ENCODE measurements at places on chromosomes 2 and 18.

GRCh38 chr18:38619129-38619528 lies 1053.5 kb upstream of the CELF4 start:
- no peak for DNase-seq

- no peak for DNase-seq
These were observed 196.0 kb downstream of the TMEM163 start for GRCh38 chr2:134522496-134523455.

DNA sequence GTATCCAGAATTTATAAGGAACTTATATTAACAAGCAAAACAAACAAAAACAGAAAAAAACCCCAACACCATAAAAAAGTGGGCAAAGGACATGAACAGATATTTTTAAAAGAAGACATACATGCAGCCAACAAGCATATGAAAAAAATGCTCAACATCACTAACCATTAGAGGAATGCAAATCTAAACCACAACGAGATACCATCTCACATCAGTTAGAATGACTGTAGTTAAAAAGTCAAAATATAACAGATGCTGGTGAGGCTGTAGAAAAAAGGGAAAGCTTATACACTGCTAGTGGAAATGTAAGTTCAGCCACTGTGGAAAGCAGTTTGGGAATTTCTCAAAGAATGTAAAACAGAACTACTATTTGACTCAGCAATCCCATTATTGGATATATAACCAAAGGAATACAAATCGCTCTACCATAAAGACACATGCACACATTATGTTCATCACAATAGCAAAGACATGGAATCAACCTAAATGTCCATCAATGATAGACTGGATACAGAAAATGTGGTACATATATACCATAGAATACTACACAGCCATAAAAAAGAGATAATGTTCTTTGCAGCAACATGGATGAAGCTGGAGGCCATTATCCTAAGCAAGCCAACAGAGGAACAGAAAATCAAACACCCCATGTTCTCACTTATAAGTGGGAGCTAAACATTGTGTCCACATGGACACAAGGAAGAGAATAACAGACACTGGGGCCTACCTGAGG lies 25.3 kb downstream of the PREPL start:
- no peak for DNase-seq

GRCh38 chr2:227347117-227347516 lies 22.1 kb downstream of the MFF start:
- DNase-seq = no peak

DNA sequence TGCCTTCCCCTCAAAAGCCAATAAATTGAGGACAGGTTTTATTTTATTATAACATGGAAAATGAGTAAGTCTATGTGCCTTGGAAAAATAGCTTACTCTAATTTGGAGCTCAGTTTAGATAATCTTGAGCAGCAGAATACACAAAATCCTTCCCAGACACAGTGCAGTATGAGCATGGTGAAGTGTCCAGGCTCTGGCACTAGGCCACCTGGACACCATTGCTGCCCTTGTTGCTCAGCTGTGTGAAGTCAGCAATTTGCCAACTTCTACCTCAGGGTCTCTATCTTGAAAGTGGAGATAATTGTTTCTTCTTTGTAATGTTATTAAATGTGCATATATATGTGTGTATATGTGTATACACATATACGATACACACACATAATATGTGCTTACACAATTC lies 104.9 kb upstream of the CAVIN2 start:
- no peak for DNase-seq

DNA sequence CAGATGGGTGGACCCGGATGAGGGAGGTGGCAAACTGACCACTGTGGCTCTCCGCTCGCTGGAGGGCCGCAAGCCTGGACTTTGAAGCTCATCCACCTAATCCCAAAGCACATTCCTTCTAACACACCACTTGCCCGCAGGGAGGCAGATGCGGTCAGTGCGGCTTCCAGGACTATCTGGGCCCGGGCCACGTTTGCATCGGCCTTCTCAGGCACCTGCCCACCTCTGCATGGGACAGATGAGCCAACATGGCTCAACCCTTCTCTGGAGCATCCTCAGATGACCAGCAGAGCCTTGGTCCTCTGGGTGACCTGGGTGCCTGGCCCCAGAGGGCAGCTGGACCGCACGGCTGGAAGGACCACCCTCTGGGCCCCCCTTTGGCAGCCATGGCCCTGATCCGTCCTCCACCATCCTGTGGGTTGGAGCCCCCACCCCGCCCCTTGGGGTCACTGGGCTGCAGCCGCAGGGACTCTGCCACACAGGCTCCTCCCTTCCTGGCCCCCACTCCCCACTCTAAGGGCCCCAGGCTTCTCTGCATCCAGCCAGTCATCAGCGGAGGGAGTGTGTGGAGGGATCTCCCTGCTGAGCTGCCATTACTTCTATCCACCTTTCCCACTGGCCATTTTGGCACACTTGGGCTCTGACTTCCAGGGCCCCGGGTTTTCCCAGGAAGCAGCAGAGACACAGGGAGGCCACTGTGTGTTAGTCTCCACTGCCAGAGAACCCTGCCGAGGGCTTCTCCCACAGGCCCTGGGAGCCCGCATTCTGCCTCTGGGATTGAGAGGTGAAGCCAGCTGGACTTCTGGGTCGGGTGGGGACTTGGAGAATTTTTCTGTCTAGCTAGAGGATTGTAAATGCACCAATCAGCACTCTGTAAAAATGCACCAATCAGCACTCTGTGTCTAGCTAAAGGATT lies 12.3 kb downstream of the HDAC4 start:
- DNase-seq = no peak

- no peak for DNase-seq
These were observed 74.9 kb downstream of the ANKRD44 start for GRCh38 chr2:197235711-197236110.

GRCh38 chr2:236503583-236503982 lies 66.0 kb upstream of the ACKR3 start:
- DNase-seq = no peak

GRCh38 chr2:157257312-157258252 lies at the start of gene GALNT5:
TSS of gene GALNT5 (plus strand) at chr2:157257705. CDS start at chr2:157258083, 378 bp downstream.
- DNase-seq = no peak

- no peak for DNase-seq
These were observed 20.6 kb downstream of the ZNF236 start for GRCh38 chr18:76842837-76843530.

DNA sequence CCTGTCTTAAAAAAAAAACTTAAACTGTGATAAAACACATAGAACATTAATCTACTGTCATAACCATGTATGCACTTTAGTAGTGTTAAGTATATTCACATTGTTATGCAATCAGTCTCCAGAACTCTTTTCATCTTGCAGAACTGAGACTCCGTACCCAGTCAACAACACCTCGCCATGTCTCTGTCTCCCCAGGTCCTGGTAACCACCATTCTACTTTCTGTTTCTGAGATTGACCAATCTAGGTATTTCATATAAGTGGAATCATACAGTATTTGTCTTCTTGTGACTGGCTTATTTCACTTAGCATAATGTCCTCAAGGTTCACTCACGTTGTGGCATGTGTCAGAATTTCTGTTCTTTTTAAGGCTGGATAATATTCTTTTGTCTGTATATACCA lies 290.8 kb upstream of the CXCR4 start:
- no peak for DNase-seq

GRCh38 chr18:26493021-26493420 lies 55.3 kb downstream of the KCTD1 start:
- no peak for DNase-seq

GRCh38 chr2:152600697-152601096 lies 116.6 kb downstream of the PRPF40A start:
- DNase-seq = no peak

GRCh38 chr2:184031402-184032147 lies 566.8 kb upstream of the ZNF804A start:
- DNase-seq = no peak

DNA sequence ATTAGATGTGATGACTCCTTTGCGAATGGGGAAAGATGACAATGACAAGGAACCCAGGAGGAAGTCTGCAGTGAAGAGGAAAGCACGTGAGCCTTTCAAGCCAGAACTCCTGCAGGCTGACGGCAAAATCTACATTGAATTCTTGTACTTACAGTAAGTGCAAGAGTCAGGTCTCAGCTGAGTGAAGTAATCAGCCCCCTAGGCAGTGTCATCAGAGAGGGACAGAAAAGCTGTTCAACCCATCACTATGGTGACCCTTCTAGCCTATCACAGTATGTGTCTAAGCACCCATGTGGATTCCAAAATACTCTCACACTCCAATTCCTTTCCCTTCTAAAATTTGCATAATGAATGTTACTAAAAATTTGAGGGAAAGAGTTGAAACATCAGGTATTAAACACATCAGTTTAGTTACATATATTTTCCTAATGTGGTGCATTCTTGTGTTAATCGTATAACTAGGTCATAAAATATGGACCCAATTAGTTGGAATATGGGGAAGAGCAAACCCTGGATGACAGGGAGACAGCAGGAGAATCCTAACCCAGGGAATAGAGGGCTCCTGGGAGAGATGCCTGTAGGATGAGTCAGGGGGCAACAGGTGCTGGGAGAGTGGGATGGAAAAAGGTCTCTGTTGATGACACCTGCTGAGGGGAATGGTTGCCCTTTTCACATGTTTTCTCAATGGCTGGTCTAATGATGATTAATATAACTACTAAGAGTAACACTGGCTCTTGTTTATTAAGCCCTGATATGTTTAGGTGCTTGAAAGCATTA lies 39.5 kb downstream of the VWC2L start:
- DNase-seq = no peak

DNA sequence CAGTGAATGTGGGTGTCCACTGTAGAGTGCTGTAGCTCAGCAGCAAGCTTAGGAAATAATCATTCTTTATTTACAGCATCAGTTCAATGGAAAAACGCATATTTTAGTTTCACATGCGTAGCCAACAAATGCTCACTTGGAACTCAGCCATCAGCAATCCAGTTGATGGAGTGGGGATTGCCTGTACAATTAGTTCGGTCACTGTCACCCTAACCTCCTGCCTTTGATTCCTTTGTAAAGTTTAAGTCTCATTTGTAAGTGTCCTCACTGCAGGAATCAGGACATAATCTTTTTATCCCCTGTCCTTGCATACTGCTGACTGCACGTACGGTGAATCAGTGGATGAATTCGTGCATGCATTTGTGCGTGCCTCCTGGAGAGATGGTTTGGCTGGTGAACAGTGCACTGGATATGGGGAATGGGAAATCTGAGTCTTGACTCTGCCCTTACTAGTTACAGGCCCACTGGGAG lies 55.9 kb downstream of the RAB31 start:
- no peak for DNase-seq

DNA sequence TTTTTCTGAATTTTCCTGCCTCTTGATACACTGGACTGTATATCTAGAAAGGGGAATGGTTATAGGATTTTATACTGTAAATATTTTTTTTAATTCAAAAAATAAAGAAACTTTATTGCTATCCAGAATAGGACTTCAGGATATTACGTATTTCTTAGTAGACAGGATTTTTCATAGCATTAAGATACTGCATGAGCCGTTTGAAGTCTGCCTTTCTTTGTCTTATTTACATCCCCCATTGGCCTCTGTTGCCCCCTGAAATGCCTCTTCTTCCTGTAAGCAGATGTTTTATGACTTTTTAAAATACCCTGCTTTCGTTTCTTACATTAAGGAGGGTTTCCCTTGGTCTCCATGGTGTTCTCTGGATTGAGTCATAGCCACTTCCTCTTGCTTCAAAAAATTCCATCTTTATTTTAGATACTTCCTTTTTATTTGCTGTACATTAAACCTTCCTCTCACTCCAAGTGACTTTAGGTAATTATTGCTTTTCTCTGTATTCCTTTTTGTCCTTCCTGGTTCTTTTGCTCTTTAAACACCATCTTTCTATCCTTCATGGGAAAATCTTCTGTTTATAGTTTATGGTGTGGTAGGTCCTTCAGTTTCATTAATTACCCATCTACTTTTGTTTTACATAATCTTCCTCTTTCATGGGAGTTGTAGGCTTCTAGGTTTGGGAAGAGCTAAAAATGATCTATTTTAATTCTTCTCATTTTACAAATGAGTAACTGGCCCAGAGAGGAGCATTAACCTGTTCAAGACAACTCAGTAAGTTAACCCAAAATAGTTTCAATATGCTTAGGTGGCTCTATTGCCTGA lies 72.6 kb downstream of the ZNF532 start:
- DNase-seq = no peak

- DNase-seq = peak; percentile 60
These were observed 25.3 kb upstream of the TACR1 start for GRCh38 chr2:75224636-75225094.

DNA sequence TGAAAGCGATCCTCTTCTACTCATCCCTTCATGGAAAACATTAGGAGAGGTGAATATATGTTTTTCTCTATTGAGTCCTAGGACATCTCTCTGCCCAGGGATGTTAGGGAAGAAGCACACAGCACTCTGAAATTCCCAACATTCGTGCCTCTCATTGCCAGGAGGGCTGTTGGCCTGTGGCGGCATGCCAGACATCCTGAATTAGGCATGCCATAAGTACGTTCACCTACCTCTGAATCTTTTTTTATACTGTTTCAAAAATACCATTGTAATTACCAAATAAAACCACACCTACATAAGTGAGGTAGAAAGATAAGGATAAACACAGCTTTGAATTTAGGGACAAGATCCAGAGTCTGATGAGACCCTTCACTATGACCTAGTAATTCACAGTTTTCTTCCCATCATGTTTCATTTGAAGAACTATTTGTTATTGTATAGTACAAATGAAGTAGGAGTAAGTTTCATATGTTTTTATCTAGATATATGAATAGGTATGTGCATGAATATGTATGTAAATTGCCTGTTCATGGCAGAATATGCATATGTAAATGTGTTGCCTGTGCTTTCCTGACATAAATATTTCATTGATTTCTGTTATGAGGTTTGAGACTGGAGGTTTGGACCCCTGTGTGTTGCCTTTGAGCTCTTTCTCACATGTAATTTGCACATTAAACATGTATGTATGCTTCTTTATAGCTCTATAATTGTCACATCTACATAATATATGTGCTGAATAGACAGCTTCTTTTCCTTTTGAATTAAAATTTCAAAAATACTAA lies 66.6 kb upstream of the STAM2 start:
- no peak for DNase-seq

- no peak for DNase-seq
These were observed 826.4 kb downstream of the EPHA4 start for GRCh38 chr2:220745682-220746081.

- DNase-seq = peak; percentile 83
These were observed 94.4 kb upstream of the TGFA start for GRCh38 chr2:70647873-70648481.

GRCh38 chr2:221372159-221372884 lies 199.8 kb downstream of the EPHA4 start:
- no peak for DNase-seq

DNA sequence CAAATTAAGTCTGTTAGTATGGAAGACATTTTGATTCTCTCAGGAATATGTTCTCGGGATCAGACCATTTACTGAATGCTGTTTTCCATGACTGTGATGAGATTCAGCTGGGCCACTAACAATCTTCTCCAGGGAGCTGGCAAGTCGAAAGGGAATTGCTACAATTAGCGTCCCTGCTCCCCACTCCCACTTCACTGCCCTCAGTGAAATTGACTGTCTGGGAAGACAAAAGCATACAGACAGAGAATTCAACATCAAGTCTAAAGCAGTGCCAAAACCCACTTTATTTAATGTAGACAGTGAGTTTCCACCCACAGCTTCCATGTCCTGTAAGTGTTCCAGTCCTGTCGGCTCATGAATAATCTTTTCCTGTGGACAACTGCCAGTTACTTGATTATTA lies 34.0 kb upstream of the COL3A1 start:
- DNase-seq = no peak
